EL (cell line): ENCODE measurements at places on chromosomes 7 and 10.

- peak; percentile 85 for DNase-seq
Observed at GRCh38 chr7:42097752-42098151, 139.3 kb downstream of the GLI3 start.

DNA sequence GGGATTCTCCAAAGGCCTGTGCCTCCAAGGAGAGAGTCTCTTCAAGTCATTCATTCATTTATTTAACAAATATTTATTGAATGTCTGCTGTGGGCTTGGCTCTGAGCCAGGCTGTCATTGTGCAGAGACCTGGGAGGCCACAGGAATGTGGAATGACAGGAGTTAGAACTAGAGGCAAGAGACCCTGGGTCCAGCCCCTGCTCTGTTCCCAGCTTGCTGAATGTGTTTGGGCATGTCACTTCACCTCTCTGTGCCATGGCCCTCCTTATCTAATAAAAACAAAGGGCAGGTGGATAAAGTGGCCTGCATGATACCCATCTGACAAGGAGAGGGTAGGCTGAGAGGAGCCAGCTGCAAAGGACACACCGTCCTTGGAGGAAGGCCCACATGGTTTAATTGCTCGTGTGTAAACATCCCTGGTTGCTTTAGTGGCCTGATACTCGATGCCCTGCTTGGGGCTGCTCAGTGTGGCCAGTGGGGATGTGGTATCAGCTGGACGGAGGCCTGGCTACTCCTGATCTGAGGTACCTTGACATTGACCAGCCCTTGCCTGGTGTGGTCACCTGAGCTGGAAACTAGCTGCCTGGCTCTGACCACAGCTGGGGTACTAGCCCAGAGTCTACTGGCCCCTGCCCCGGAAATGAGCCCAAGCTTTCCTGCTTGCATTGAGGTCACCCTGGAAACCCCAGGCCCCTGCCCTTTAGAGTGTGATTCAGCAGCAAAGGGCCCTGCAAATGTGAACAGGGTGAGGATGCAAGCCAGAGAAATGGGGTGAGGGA is 116.2 kb downstream of the CDH23 start:
- peak; percentile 7 for DNase-seq

GRCh38 chr10:126536656-126537055 is 133.8 kb downstream of the C10orf90 start:
- no peak for DNase-seq

- no peak for DNase-seq
Observed at GRCh38 chr7:16758631-16759611, 5.4 kb downstream of the TSPAN13 start.

GRCh38 chr10:86956195-86956847 is 1.1 kb downstream of the MMRN2 start:
- DNase-seq: no peak

DNA sequence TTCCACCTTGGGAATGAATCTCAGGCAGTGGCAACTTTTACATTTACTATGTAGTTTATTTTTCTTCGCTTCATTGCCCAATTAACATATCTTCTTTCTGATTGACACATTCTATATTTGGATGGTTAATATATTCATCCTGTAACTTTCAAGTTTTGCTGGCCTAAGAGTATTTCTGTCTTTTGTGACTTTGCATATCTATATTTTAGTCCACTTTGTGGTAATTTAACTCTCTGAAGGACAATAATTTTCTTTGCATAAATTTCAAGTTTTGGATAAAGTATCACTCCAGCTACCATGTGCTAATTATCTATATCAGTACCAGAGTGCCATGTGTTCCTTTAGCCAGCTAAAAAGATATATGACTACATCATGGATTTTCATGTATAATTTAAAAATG is 151.5 kb upstream of the KAT6B start:
- no peak for DNase-seq

DNA sequence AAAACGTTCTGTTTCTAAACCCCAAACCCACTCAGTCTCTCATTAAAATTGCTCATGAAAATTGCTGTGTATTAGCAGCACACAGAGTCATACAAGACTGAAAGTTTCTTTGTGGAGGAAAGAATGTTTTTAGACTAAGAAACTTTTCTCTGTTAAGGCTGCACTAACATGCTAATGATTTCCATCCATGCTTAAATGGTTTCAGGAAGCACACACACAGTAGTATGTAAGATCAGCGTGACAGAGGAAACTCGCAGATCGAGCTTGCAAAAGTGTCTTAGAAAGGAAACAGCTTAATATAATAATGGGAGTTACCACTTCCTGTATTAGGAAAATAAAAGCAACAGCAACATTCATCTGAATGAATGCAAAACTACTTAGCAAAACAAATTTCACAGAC is 112.7 kb downstream of the ICA1 start:
- DNase-seq: peak; percentile 9

DNA sequence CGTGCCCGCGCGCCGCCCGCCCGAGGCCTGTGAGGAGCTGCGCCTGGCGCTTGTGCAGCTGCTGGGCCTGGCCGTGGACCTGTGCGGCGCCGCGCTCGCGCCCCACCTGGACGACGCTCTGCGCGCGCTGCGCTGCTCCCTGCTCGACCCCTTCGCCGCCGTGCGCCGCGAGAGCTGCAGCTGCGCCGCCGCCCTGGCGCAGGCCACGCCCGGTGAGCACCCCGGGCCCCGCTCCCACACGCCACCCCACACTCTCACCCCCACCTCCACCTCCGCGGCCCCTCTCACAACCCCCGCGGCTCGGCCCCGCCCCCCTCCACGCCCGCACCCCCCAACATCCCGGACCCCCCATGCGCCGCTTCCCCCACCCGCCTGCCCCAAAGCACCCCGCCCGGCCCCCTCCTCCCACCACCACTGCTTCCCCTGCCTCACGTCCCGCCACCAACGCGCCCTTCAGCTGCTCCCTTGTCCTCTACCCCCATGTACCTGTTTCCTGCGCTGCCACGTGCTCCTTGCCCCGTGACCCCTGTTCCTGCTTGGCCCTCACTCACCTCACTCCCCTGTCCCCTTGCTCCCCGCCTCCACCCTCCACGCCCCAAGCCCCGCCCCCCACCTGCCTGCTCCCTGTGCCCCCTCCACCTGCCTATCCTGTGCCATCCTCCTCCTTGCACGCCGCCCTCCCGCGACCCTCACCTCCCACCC is at the start of gene PRKAR1B:
Gene PRKAR1B, minus strand, starts transcription at position 178 of the 702 bp plus-strand sequence. CDS start 15,776 bp downstream, outside the sequence.
- no peak for DNase-seq
